RWPE1 (cell line): ENCODE measurements at places on chromosomes 2 and 18.

DNA sequence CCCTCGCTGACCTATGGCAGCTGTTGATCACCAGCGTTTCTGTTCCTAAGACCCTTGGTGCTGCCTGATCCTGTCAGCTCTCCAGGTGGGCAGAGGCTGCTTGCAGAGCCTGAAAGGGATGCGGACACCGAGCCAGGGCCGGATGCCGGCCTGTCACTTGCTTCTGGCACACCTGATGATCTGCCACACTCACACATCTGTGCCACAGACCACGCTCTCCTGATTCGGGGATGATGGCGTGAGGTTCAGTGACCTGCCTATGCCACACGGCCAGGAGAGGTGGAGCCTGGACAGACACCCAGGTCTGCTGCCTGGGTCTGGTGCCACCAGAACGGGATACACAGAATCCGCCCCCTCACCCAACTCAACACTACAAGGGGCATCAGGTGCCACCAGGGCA, 129.4 kb upstream of the GLI2 start:
- no peak for DNase-seq

GRCh38 chr2:221176667-221177066, 395.4 kb downstream of the EPHA4 start:
- DNase-seq: no peak

- DNase-seq: peak; percentile 59
These were observed 148.3 kb downstream of the LAMA3 start for GRCh38 chr18:23837591-23837990.

DNA sequence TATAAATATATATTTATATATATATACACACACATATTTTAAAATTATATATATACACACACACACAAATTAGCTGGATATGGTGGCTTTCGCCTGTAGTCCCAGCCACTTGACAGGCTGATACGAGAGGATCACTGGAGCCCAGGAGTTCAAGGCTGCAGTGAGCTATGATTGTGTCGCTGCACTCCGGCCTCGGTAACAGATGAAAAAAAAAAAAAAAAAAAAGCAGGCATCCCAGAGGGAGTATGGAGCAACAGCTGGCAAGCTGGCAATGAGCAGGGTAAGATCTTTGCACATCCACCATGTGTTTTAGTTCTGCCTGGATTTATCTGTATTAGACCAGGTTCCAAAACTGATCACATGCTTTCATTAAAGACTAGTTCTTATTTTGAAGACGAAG, 170.1 kb downstream of the MAP2 start:
- DNase-seq: no peak

- no peak for DNase-seq
These were observed 92.3 kb upstream of the CAPN13 start for GRCh38 chr2:30899516-30900054.

GRCh38 chr2:16134436-16135165, 194.3 kb downstream of the MYCN start:
- no peak for DNase-seq

DNA sequence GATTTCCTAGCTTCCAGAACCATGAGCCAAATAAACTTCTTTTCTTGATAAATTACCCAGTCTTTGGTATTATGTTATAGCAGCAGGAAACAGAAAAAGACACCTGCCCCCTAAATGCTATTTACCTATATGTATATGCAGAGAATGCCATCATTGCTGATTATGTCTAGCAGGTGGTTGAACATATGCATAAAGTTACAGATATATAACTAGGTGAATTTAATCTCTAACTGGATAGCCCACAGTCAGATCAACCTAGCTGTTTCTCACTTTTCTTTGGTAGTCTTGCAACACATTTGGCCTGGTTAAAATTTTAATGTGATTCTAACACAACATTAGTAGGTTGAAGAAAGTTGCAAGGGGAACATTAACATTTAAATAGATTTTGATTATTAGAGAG, 7.1 kb upstream of the CERS6 start:
- DNase-seq: no peak

DNA sequence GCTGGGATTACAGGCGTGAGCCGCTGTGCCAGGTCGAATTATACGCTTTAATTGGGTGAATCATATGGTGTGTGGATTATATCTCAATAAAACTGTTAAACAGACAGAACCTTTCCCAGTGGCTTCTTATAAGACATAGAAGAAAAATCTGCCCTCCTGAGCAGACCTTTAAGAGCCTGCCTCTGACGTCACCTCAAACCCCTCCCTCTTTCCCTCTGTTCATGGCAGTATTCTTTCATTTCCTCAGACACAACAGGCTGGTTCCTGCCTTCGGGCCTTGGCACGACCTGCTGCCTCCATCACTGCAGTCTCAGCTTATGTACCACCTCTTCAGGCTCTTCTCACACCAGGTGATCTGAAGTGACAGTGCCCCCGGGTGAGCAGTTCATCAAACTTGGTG, 14.0 kb upstream of the PDIA6 start:
- no peak for DNase-seq

- peak; percentile 20 for DNase-seq
These were observed 59.3 kb upstream of the CCDC68 start for GRCh38 chr18:55018602-55019001.

- DNase-seq: no peak
These were observed 4.0 kb downstream of the DIPK1C start for GRCh38 chr18:74453016-74453566.

DNA sequence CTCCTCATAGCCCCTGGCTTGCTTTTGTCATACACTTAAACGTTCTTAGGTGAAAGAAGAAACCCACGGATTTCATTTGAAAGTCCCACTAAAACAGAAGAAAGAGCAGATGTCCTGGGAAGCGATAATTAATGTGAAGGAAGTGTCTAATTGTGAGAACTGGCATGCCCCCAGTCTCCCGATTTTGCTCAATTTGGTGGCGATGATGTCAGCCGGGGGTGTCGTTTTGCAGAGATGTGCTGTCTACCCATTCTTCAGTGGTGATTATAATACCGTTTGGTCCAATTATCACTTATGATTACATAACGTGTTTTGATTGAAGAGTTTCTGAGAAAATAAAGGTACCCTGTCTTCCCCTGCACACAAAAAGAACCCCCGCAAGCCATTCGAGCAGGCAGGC, 103.1 kb downstream of the RTN4 start:
- no peak for DNase-seq

DNA sequence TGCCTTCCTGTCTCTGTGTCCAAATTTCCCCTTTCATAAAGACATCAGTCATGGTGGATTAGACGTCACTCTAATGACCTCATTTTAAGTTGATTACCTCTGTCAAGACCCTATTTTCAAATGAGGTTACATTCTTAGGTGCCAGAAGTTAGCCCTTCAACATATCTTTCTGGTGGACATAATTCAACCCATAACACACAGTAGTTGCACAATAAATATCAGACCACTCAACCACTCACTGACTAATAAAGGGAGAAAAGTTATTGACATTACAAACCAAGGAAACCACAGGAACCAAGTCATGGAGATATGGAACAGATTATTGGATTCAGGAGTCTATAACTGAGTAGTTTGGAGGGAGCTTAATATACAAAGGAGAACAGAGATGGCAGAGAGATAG, 377.4 kb upstream of the ACVR2A start:
- DNase-seq: no peak

DNA sequence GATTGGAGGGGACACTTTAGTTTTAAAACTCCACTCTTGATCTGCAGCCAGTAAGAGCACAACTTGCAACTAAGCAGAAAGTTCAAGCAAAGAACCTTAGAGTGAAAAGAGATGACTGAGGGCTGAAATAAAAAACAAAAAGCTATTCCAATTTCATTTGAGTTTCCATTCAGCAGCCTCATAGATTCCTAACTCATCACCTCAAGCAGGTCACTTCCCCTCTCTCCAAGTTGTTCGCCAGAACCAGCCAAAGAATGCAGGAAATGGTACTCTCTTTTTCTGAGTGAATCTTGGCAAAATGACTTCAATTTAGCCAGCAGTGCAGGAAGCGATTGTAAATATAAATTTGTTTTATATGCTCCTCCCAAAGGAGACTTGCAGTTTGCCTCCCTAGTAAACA, 213.3 kb downstream of the SETBP1 start:
- DNase-seq: no peak

GRCh38 chr18:55102501-55102900, 143.2 kb upstream of the CCDC68 start:
- no peak for DNase-seq

- no peak for DNase-seq
These were observed 57.8 kb downstream of the FASTKD2 start for GRCh38 chr2:206823178-206823577.

DNA sequence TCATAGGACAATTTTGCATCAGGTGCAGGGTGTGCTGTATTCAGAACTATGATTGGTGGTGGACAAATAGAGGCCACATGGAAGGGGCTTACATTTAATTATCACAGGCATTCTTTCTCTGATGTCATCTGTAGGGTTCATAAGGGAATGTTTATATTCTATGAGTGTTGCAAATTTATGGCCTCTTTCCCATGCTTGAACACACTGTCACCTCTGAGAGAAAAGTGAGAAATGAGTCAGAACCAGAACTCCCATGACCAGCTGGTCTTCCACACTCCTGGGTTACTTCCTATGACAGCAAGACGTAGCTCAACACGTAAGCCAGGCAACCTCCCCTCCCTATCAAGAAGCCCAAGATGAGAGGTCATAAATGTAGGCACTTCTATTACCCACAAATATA, 310.8 kb downstream of the PIEZO2 start:
- no peak for DNase-seq

- DNase-seq: no peak
These were observed 422.1 kb upstream of the SETBP1 start for GRCh38 chr18:44258576-44258975.

- DNase-seq: no peak
These were observed 67.0 kb downstream of the SP3 start for GRCh38 chr2:173898178-173898668.

- DNase-seq: no peak
These were observed 23.3 kb downstream of the SMAD7 start for GRCh38 chr18:48927286-48928080.

DNA sequence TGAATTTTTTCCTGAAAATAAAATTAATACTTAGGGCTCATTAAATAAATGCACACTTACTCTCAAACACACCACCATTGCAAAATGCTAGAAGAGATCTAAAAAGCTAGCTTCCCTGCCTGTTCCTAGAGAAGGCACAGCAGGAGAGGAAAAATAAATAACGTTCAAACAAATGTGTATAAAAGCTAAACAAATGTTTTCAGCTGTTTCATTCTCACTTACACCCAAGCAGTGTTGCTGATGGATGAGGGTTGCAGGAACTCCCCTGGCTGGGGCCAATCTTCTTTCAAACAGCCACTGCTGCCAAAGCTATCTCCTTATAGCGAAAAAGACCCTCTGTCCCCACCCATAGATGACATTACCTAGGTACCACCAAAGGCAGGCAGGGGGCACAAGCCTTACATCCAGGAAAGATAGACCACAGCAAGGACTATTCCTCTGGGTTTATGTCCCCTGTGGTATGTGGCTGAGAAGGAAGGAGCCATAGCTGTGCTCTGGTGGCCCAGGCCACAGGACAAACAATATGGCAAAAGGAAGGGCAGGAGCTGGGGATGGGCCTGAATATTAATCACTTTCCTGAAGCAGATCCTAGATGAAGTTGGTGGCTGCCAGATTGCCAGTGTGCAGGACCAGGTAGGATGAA, 214.6 kb downstream of the TTC32 start:
- DNase-seq: no peak

GRCh38 chr2:128710729-128711128, 392.1 kb upstream of the HS6ST1 start:
- no peak for DNase-seq

- no peak for DNase-seq
These were observed 4.1 kb upstream of the CD8A start for GRCh38 chr2:86794861-86795260.

GRCh38 chr18:2847317-2848246, 776 bp downstream of the EMILIN2 start:
- no peak for DNase-seq

GRCh38 chr2:20916604-20917286, 93.8 kb upstream of the LDAH start:
- no peak for DNase-seq

- no peak for DNase-seq
These were observed 87.3 kb downstream of the IKZF2 start for GRCh38 chr2:213064099-213064498.

GRCh38 chr2:165886487-165887146, 67.0 kb downstream of the TTC21B start:
- DNase-seq: no peak

GRCh38 chr2:197033222-197033621, 106.7 kb upstream of the PGAP1 start:
- DNase-seq: no peak

DNA sequence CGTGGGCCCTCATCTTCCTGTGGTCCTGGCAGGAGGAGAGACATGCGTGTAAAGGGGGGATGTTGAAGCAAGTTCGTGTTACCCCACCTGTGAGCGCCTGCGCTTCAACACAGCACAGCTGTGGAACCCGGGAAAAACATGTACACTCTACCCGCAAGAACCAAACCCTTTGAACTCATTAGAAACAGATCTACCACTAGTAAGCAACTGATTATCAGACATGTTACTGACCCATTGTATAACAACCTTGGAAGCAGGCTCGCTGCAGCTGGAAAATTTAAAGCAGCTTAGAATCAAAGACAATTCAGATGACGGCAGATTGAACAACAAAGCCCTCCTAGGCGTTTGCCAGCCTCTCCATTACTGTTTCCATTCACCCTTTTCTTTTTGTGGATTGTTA, 771.7 kb upstream of the SALL3 start:
- no peak for DNase-seq

GRCh38 chr2:11515490-11515981, 18.3 kb upstream of the GREB1 start:
- no peak for DNase-seq

GRCh38 chr2:168470320-168471162, 14.5 kb downstream of the CERS6 start:
- no peak for DNase-seq

- DNase-seq: no peak
These were observed 74.5 kb downstream of the MEX3C start for GRCh38 chr18:51123046-51123395.

DNA sequence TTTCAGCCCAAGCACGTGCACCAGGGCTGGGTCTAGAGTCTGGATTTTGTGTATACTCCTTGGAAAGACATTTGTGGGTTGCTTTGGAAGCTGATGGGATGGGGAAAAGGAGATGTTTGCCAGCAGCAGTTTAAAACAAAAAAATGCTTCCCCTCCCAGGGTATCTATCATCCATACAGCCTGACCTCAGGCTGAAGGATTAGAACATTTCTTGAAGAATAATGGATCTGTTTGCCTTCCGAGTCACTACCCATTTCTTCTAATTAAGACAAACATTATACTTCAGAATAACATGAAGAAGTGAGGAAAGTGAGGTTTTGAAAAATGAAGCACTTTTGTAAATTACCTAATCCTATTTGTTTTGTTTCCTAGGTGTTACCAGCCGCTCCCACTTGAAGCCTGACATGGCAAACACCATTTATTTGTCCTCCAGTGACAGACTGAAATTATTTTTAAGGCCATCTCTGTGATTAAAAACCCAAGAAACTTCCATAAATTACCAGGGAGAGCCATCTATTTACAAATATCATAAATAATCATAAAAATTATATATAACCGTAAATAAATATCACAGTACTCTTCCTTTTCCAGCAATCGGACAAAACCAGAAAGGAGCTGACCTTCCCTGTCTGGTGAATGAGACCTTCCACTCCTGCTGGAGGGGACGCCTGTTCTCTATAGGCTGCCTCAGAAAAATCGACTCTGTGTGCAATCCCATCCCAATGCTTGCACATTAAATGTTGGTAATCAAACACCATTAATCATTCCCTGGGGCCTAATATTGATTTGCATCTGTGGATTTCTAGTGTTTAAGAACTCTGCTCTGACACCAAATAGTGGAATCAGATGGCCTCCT, 106.8 kb downstream of the C1D start:
- no peak for DNase-seq
